Stimulated activated CD4-positive, alpha-beta T cell treated with anti-CD3 and anti-CD28 coated beads, TNF-alpha, amount 100 ng/mL, for 1 hour (primary cell): ENCODE measurements at places on chromosomes 6 and 20.
A peak's percentile ranks its signal among the peaks of the same experiment; 100 is the strongest.

GRCh38 chr20:10508468-10509251 lies 73.6 kb downstream of the SLX4IP start:
- DNase-seq, result no peak

DNA sequence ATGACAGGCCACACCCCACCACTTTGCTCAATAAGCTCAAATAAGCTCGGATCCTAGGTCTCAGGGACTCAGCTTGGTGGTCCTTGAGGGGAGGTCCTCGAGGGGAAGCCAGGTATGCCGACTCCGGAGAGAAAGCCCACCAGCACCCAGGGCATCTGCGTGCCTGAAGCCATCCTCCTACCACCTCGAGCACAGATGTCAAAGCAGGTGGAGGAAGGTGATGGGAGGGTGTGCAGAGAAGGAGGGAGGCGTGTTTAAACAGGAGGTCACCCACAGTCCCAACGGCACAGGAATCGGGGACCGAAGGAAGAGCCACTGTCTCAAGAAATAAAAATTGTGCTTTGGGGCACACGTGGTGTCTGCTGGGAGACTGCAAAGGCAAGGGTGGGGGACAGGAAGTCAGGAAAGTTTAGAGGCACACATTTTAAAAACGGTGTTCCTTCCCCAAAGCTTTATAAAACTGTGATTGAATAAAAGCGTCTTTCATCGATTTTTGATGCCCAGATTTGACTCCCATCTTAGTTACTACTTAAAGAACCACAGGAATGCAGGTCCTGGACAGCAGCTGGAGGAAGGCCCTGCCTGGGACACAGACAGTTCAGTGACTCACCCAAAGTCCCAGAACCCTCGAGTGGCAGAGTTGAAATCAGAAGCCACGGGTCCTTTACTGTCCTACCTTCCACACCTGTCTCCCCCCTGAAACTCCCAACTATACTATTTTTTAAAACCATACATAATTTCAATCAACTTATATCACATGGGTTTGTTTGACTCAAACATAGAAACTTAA lies 221.0 kb upstream of the PDE10A start:
- no peak for DNase-seq

DNA sequence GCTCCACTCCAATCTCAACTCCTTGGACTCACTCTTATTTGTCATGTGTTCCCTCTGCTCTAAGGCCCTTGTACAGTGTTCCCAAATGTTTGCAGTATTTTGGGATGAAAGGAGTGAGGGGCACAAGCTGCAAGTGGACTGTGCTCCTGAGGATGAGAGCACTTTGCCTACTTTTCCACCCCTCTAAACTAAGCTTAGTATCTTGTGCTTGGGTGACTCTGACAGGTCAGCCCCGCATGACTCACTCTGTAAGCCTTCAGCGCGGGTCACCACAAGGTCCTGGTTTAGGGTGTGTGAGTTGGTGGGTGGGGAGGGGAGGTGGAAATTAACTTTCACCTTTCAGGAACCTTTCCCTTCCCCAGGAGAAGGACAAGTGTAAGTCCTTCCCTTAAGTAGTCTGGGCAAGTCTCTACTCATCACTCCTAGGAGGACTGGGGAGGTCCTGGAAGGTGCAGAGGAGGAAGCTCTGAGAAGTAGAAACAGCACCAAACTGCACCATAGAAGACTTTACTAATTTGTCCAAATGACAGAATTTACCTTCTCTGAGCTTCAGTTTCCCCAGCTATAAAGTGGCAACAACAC lies 68.8 kb upstream of the EPB41L1 start:
- no peak for DNase-seq

GRCh38 chr20:63553251-63553932 lies 567 bp upstream of the FNDC11 start:
- DNase-seq, result peak; percentile 84

DNA sequence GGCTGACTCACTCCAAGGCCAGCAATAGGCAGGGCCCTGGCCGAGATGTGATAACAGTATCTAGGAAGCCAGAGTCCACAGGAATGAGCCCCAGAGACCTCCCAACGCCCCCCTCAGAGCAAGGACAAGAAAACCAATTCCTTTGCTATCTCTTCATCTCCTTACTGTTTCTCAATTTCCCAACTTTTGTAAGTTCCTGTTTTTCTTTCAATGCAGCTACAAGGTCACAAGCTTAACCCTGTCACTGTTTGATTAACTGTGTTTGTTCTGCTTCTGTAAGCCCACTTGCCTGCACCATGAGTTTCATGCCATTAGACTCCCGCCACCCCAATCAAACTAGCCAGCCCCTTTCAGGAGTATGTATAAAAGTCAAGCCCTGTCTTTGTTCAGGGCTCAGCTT lies 3.5 kb downstream of the FKBP1C start:
- DNase-seq, result no peak
